ENCODE measurements at places on chromosomes 1 and 21. TPM values are rescaled to one million over a fixed set of nuclear protein-coding genes. Genes with fewer than 3 reads are reported as not detected.
A peak's percentile ranks its signal among the peaks of the same experiment; 100 is the strongest.

- DNase-seq, result peak; percentile 25
Observed at GRCh38 chr1:93690921-93691789, 9.5 kb upstream of the BCAR3 start.

The FAM177B gene
- total RNA-seq, result not detected

GRCh38 chr1:33346927-33347649 lies 26.2 kb upstream of the A3GALT2 start:
- DNase-seq, result no peak

GRCh38 chr1:208216062-208216461 lies 28.1 kb downstream of the PLXNA2 start:
- no peak for DNase-seq

DNA sequence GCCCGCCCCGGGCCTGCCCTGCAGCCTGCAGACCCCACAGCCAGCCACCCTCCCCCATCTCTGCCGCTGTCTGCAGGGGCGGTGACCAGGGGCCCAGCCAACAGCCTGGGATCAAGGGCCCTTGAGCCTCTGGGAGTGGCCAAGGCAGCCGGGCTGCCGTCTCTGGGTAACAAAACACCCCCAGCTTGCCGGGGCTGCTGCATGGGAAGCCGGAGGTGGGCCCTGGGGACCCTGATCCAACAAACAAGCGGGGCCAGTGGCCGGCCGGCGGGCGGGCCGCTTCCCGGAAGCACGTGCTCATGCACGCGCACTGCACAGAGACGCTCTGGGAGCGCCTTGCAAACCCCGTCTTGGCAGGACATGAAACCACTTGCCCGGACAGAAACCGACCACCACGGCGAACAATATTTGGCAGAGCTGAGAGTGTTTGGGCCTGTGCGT lies 13.2 kb downstream of the MEGF6 start:
- peak; percentile 26 for DNase-seq

GRCh38 chr1:48665708-48666407 lies 110.8 kb downstream of the BEND5 start:
- no peak for DNase-seq

Measured in WTC11 (cell line).